T-cell (primary cell): ENCODE measurements at places on chromosomes 7 and 10.

DNA sequence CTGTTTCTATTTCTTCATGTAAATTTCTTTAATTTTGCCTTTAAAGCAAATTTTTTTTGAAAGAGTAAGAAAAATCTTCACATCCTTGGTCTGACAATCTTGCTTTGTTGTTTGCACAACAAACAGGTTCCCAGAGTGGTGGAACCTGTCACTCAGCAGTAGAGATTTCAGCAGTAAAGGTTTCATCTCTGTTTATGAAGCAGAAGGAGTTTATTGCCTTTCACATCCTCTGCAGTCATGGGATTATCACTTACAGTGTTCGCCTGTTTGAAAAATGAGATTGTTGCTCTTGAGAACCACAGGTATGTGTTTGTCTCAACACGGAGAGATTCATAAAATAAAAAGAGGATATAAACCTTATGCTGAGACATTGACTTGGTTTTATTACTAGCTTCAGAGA, 342.6 kb downstream of the IPMK start:
- DNase-seq, result no peak

DNA sequence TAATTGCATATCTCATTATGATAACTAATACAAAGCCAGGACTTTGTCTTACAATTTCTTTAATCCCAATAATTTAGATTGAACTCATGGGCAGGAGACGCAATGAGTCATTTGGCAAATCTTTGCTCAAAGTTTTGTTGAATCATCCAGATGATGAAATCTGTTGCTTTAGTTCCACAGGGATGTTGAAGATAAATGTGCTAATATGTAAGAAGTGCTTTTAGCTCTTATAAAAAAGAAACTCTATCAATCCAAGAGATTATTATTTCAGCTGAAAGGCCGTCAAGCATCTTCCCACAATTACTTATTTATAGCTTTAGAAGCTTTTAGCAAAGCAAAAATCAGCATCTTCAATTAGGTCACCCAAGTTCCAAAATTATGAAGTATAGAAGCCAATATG, 36.8 kb upstream of the ANK3 start:
- DNase-seq, result no peak

GRCh38 chr7:74269757-74270277, 15.6 kb upstream of the RFC2 start:
- peak; percentile 57 for DNase-seq

GRCh38 chr10:110455446-110455845, 42.3 kb upstream of the DUSP5 start:
- no peak for DNase-seq

- no peak for DNase-seq
Measured at GRCh38 chr7:22305706-22306105, 51.2 kb downstream of the RAPGEF5 start.

GRCh38 chr7:19099924-19100323, 17.5 kb downstream of the TWIST1 start:
- no peak for DNase-seq

DNA sequence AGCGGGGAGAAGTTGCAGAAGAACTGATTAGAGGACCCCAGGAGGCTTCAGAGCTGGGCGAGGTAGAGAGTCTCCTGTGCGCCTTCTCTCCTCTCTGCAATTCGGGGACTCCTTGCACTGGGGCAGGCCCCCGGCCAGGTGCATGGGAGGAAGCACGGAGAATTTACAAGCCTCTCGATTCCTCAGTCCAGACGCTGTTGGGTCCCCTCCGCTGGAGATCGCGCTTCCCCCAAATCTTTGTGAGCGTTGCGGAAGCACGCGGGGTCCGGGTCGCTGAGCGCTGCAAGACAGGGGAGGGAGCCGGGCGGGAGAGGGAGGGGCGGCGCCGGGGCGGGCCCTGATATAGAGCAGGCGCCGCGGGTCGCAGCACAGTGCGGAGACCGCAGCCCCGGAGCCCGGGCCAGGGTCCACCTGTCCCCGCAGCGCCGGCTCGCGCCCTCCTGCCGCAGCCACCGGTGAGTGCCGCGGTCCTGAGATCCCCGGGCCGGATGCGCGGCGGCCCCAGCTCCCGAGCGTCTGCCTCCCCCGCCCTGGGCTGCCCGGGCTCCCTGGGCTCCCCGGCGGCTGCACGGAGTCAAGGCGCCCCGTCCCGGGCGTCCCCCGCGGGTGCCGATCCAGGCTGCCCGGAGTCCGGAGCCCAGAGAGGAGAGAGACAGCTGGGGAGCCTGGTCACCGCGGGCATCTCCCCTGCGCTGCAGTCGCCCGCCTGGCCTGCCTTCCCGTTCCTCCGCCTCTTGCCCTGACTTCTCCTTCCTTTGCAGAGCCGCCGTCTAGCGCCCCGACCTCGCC, at the start of gene PLAU:
Gene PLAU (plus strand): TSS at position 369 of the 789 bp plus-strand sequence. CDS start 424 bp downstream, outside the sequence.
- DNase-seq, result peak; percentile 18

GRCh38 chr10:32954080-32954479, 4.0 kb downstream of the ITGB1 start:
- no peak for DNase-seq

- no peak for DNase-seq
Measured at GRCh38 chr10:128489324-128490247, 363.4 kb upstream of the MKI67 start.

DNA sequence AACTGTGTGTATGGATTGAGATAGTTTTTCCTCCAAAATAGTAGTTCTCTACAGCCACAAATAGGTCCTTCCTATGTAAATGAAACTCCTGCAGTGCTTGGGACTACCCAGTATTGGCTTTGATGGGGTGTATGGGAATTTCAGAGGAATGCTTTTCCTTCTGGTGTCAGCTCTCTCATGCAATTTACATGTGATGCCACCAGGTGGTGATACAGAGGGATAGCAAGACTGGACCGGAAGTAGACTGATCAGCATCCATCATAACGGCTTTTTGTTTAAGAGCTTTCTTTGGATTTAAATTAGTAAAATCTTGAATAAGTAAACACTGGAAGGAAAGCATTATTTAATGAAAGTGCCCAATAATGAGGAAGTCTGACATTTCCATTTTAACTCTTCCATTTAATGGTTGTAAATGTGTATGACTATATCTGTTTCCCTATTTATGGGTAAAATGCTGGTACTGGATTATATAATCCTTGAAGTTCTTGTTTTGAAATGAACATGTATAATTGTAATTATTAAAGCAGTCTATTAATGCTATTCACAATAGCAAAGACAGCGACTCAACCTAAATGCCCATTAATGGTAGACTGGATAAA, 22.7 kb downstream of the DYNC1I1 start:
- DNase-seq, result no peak

DNA sequence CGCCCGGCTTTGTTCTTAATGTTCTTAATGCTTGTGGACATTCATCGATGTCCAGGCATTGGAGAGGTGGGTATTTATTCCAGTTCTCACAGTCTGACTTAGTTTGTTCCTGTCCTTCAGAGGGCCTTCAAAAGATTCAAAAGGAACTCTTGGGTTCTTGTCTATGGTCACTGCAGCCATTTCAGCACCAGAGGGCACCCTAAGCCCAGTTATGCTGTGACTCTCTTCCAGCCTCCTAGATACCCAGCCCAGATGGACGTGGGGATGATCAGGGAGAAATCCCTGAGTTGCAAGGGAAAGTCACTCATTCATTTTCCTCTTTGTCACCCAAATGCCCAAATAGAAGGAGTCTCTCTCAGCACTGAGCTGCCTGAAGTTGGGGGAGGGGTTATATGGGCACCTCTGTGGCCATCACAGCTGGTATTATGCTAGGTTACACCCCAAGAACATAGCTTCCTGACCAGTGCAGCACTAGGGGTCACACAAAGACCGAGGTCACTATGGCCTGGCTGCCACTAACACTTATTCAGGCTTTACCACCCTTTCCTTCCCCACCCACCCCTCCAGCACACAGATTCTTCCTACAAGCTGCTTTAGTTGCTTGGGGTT, 26.5 kb upstream of the CCDC126 start:
- peak; percentile 60 for DNase-seq

DNA sequence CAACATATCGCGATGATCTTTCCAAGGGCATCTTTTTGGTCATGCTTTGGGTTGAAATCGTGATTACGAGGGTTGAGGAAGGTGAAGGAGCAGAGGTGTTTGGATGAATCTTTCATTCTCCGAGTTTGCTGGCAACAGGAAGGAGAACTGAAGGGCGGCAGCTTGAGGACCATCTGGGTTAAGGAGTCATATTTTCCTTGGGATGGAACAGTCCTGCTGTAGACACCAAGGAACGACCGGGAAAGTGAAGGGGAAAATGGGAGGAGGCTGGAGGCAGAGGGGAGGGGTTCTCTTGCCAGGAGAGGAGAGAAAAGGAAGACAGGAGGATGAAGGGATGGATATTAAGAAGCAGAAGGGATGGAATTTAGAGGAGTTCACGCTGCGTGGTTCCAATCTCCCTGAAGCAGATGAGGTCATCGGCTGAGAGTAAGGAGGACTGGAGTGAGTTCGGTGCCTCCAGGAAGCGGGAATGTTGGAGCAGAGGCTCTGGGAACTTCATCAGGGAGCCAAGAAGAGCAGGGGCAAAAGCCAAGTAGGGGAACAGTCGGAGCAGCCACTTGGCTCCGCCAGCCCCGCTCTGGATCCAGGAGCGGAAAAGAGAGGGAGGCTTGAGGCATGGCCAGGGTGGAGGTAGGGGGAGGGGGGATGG, 116.6 kb upstream of the GALNT17 start:
- no peak for DNase-seq

GRCh38 chr10:29377333-29377961, 88.6 kb downstream of the LYZL1 start:
- DNase-seq, result no peak

- no peak for DNase-seq
Measured at GRCh38 chr10:2924431-2924830, 142.9 kb upstream of the PFKP start.

DNA sequence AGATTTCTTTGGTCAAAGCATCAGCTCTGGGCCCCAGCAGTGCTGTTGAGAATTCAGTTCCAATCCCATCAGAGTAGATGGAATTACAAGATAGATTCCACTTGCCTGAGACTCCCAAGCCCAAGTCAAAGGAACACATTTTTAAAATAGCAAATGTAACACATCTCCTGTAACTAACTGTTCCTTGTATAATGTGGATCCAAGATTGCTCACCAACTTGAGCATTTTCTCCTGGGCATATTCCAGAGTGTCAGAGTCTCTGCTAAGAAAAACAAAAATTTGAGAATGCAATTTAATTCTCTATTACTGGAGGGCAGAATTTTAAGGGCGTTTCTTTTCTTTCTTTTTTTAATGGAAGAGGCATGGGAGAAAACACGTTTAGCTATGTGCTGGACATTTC, 136.7 kb downstream of the NEBL start:
- no peak for DNase-seq

DNA sequence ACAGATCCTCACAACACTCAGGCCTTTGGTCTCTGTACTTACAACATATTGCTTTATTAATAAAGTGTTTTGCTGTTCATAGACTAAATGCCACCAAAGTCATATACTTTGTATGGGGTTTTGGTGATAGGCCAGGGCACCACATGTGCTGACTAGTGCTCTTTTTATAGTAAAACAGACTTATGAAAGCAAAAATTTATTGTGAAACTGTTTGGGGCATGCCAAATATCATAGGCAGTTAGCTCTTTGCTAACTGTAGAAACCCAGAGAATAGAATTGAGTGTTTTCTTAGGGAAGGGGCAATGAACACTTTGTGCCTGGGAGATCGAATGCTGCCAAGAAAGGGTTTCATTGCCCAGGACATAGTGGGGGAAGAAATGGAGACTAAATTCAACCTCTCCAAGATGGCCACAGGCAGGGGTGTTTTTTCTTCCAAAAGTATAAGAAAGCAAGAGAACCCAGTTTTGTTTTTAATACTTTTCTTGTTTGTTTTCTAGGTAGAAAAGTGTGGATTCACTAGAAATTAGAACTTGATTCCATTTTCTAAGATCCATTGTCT, 142.7 kb downstream of the TRIL start:
- DNase-seq, result no peak

DNA sequence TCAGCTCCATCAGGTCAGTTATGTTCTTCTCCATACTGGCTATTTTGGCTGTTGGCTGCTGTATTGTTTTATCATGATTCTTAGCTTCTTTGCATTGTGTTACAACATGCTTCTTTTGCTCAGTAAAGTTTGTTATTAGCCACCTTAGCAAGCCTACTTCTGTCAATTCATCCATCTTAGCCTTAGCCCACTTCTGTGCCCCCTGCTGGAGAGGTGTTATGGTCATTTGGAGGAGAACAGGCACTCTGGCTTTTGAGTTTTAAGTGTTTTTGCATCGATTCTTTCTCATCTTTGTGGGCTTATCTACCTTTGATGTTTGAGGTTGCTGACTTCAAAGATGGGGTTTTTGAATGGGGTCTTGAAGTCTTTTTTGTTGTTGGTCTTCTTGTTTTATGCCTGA, 204.6 kb upstream of the FOXP2 start:
- no peak for DNase-seq

GRCh38 chr7:51024867-51025266, 242.2 kb upstream of the GRB10 start:
- DNase-seq, result no peak
